ENCODE measurements at places on chromosomes 4 and X.

GRCh38 chrX:47080215-47080914 is 2.1 kb downstream of the RGN start:
- DNase-seq = no peak

- DNase-seq = no peak
Measured at GRCh38 chrX:123236859-123237258, 52.8 kb downstream of the GRIA3 start.

DNA sequence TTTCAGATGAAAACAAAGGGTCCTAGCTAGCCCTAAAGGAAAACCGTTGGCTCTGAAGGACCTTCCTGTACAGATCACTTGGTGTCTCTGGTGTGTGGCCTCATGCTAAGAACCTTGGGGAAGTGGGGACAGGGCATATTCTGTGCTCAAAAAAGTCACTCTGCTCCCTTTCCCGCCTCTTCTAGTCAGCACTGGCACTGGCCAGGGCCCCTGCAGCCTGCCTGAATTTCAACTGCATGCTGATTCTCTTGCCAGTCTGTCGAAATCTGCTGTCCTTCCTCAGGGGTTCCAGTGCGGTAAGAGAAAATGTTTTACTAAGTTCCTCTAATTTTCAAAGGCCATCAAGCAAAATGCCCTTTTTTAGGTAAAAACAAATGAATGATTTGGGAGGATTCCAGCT is 3.4 kb downstream of the CYBB start:
- no peak for DNase-seq

- DNase-seq = no peak
Measured at GRCh38 chr4:137981277-137981676, 260.9 kb downstream of the SLC7A11 start.

DNA sequence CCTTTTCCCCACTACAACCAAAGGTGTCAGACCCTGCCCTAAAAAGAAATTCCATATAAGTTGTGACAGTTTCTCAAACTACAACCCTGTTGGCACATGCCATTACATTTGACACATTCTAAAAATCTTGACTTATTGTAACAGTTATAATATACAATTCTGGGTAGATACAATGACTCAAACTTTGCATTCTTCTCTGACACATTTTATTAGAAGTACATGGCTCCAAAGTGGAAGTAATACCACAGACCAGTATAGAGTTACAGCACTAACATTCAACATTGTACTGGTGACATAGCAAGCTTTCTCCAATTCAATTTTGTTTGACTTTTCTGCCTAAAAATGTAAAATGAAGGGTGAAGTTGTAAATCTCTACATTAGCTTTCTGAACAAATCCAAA is 196.6 kb upstream of the ETNPPL start:
- DNase-seq = no peak
